MG63 (cell line): ENCODE measurements at places on chromosomes 6 and 20. TPM values are rescaled to one million over a fixed set of nuclear protein-coding genes. Genes with fewer than 3 reads are reported as not detected.

SLC22A7 gene
- not detected in 2 replicates for total RNA-seq

RNF144B gene
- total RNA-seq = 1.9 and 4.3 TPM in 2 replicates

DNA sequence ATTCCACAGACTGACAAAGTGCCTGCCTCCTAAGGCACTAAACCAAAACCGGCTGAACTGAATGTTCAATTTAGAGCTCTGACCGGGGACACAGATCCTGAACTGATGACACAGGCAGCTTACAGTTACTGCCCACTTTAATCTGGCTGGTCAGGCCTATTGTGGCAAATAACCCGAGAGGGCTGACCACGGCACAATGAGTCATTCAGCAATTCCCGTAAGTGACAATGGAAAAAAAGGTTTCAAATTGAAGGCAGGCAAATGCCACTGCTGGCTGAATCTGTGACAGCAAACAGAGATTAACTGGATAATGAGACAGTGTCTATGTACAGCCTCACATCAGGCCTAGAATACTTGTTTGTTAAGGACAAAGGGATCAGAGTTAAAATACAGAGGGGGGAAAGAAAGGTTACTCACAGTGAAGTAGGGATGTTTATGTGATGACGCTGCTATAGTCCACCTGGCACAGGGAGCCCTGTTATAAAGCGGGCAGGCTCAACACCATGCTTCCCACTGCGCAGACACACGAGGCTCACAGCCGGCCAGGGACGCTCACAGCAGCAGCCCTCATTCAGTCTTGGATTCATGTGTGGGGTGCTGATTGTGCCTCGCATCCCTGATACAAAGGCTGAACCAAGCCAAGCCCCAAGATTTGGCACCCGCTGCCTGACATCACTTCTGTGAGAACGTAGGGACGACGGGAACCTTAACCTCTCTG, 54.4 kb downstream of the RTN4IP1 start:
- peak; percentile 49 for DNase-seq

DNA sequence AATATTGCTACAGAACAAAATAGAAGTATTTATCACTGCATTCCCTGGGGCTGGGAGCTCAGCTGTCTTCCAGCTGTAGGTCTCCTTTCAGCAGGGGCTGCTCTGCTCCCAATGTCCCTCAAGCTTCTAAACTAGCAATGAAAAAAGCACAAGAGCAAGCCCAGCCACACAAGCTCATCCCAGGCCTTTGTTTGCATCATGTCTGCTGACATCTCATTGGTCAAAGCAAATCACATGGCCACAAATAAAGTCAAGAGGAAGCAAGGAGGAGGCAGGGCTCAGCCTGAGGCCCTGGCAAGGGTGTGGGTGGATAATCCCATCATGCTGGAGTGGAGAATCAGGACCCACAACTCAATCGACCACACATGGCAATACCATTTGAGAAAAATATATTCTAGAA, 2.2 kb upstream of the BFSP1 start:
- peak; percentile 20 for DNase-seq

DNA sequence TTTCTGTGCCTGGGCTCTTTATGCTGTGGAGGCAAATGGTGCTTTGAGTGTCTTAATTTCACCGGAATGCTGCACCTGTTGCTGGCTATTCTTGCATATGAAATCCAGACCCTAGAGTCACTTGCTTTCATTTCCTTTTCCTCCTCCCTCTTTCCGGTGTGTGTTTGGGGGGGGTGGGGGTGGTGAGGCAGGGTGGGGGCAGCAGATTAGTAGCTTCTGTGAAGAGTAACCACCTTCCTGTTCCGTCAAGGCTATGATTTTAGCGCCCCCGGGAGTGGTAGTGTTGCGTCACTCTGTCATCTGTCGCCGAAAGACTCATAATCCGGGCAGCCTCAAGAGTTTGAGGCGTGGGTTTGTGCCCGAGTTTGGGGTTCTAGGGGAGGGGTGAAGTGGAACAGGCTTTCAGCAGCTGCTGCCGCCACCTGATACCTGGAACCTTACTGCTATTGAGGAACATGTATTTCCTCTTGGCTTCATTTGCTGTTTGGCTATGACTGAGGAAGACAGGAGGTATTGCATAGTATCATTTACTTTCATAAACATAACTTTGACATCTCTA, 49.1 kb downstream of the UTRN start:
- DNase-seq = no peak

- no peak for DNase-seq
Measured at GRCh38 chr6:73565767-73566485, 45.1 kb upstream of the EEF1A1 start.

- no peak for DNase-seq
Measured at GRCh38 chr20:14885661-14886060, 548.2 kb upstream of the FLRT3 start.

DNA sequence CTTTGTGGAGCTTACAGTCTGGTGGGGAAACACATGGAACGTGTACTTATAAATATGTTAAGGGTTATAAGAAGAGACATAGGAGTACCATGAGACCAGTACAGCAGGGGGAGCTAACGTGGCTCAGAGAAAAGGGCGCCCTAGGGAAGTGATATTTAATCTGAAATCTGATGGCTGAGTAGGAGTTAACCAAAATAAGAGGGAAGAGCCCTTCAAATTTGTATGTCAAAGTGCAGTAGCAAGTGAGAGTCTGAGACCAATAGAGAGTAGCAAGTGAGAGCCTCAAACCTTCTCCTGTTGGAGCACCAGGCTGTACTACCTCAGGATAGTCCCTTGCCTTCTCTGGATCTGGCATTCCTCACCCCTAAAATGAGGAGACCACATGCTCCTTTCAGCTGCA, 6.1 kb upstream of the PKIG start:
- DNase-seq = peak; percentile 56

GRCh38 chr6:43771858-43772680, 2.1 kb downstream of the VEGFA start:
- DNase-seq = peak; percentile 55

- no peak for DNase-seq
Measured at GRCh38 chr20:11473983-11474382, 443.7 kb upstream of the BTBD3 start.

- DNase-seq = no peak
Measured at GRCh38 chr20:13271977-13272975, 51.2 kb downstream of the ISM1 start.

DNA sequence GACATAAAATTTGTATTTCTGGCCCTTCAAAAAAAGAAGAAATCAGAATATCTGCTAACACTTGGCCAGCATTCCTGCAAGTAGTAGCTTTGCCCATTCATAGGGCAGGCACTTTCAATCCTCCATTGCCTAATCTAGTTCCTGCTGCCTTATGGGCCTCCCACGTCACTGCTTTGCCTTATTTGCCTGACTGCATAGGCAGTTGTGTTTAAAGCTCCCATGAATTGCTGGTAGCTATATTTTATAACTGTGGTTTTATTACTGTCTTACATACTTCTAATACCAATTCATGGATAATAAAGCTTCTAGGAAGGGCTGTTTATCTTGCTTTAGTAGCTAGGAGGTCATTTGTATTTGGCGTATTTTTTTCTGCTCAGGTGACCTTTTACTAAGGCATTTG, 7.7 kb upstream of the SLC35A1 start:
- no peak for DNase-seq

DNA sequence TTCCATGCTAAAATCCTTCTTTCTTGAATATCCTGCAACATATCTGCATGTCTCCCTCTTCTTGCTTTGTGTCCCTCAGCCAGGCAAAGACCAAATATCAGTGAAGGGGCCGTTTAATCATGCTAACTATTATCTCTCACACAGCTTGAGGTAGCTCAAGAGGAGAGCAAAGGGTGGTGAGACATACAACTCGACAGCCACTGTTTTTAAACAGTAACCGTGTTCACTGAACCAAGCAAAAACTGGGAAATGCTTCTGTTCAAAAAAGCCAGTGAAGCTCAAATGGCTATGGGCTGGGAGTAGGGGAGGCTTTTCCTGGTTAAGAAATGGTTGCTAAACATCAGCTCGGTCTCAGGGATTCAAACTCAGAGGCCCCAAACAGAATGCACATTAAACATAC, 83.4 kb downstream of the MAP7 start:
- DNase-seq = no peak
